ENCODE measurements at places on chromosomes 7 and 10.

DNA sequence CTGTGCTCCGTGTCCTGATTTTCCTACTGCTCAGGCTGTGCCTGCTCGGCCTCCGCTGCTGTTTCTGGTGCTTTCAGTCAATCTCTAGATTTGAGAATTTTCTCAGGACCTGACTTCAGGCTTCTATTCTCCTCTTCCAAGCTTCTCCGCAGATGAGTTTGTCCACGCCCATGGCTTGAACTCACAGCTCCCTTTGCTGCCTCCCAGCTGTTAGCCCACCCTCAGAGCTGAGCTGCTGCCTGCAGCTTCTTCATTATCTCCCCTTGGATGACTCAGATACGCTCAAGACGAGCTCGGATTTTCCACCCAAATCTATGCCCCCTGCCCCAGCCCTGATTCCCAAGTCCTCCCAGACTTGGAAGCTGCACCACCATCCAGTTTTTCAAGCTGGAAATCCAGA, 104.7 kb downstream of the FGFR2 start:
- no peak for DNase-seq
- H3K27ac ChIP-seq, result no peak overlapping the region
- H3K36me3 ChIP-seq, result peaks cover 39% of the 10 kb centered on the region
- peaks cover 52% of the 10 kb centered on the region for H3K4me1 ChIP-seq

GRCh38 chr10:31051703-31052102, 20.0 kb upstream of the ZNF438 start:
- no peaks in the 10 kb centered on the region for H3K36me3 ChIP-seq
- no peak for DNase-seq
- H3K4me1 ChIP-seq, result no peaks in the 10 kb centered on the region
- H3K27ac ChIP-seq, result no peak overlapping the region

- no peak overlapping the region for H3K27ac ChIP-seq
- no peak for DNase-seq
- H3K27me3 ChIP-seq, result no peaks in the 10 kb centered on the region
These were observed 188.1 kb upstream of the STEAP1 start for GRCh38 chr7:89966067-89966664.

- no peak for DNase-seq
- H3K27ac ChIP-seq, result no peak overlapping the region
- H3K36me3 ChIP-seq, result peaks cover 3% of the 10 kb centered on the region
- no peak overlapping the region for H3K4me3 ChIP-seq
These were observed 1.5 kb upstream of the MTPN start for GRCh38 chr7:135978624-135979023.

GRCh38 chr10:20698837-20699236, 198.3 kb downstream of the NEBL start:
- no peaks in the 10 kb centered on the region for H3K4me1 ChIP-seq
- H3K36me3 ChIP-seq, result no peaks in the 10 kb centered on the region
- DNase-seq, result no peak
- H3K4me3 ChIP-seq, result no peak overlapping the region
- no peak overlapping the region for H3K27ac ChIP-seq
- no peaks in the 10 kb centered on the region for H3K27me3 ChIP-seq

- H3K27ac ChIP-seq, result no peak overlapping the region
- peaks cover 14% of the 10 kb centered on the region for H3K36me3 ChIP-seq
- H3K4me1 ChIP-seq, result no peaks in the 10 kb centered on the region
- H3K27me3 ChIP-seq, result no peaks in the 10 kb centered on the region
- no peak overlapping the region for H3K4me3 ChIP-seq
These were observed 7.8 kb upstream of the BHLHA15 start for GRCh38 chr7:98203261-98203963.

DNA sequence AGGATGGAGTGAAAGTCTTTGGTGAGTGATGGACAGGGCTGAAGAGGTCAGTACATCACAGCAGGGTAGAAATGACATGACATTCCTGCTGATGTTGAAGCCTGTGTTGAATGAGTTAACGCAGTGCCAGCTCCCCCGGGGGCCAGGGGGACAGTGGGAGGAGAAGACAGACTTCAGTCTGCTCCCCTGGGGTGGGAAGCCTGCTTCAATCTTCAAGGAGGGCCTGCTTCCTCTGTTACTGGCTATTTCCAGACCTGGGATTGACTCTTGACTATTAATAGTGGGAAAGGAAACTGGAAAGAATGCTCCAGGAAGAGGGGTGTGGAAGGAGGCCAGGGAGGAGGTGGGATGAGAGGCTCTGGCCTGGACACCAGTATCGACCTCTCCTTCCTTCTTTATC, 27.2 kb downstream of the PODXL start:
- no peak overlapping the region for H3K27ac ChIP-seq
- H3K27me3 ChIP-seq, result no peaks in the 10 kb centered on the region
- DNase-seq, result no peak
- no peak overlapping the region for H3K4me3 ChIP-seq
- no peaks in the 10 kb centered on the region for H3K36me3 ChIP-seq

GRCh38 chr10:126930883-126931503, 25.8 kb downstream of the DOCK1 start:
- H3K4me1 ChIP-seq, result peaks cover 36% of the 10 kb centered on the region
- no peak for DNase-seq
- H3K27me3 ChIP-seq, result no peaks in the 10 kb centered on the region
- H3K36me3 ChIP-seq, result no peaks in the 10 kb centered on the region
- H3K4me3 ChIP-seq, result no peak overlapping the region

DNA sequence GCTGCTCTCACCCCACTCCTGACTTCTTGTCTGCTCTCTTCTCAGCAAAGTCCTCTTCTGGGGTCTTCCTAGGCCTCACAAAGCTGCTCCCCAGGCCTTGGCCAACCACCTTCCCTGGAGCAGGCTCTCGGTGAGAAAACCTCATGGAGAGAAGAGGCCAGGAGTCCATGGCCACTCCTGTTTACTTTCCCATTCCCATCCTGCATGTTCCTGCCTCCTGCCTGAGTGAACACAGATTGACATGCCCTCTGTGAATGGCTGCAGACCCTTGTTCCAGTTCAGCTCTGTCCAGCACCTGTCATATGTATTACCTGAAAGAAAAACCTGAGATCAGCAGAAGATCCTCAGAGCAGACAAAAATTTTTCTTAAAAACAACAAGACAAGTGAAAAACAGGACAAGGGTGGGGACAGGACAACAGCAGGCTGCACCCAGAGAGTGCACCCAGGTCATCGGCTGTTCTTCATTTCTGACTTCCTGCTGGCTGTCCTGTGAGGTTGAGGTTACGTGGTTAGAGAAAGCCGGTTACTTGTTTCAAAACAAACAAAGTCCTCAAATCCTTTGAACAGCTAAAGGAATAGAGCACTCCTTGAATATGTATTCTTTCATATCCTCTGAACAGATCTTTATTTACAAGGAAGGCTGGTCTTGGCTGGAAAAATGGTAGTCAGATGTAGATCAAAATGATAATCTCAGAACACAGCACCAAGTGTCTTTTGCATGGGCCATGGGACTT, 34.0 kb upstream of the DLD start:
- no peak overlapping the region for H3K27ac ChIP-seq
- no peak overlapping the region for H3K4me3 ChIP-seq
- peaks cover 6% of the 10 kb centered on the region for H3K4me1 ChIP-seq
- H3K36me3 ChIP-seq, result no peaks in the 10 kb centered on the region
- H3K27me3 ChIP-seq, result peaks cover 12% of the 10 kb centered on the region
- DNase-seq, result no peak

GRCh38 chr10:329361-330099, 194.3 kb downstream of the ZMYND11 start:
- H3K4me1 ChIP-seq, result peaks cover 2% of the 10 kb centered on the region
- no peaks in the 10 kb centered on the region for H3K36me3 ChIP-seq
- DNase-seq, result no peak
- H3K27me3 ChIP-seq, result no peaks in the 10 kb centered on the region
- peak overlapping the region; percentile 17 for H3K4me3 ChIP-seq
- peak overlapping the region; percentile 59 for H3K27ac ChIP-seq

DNA sequence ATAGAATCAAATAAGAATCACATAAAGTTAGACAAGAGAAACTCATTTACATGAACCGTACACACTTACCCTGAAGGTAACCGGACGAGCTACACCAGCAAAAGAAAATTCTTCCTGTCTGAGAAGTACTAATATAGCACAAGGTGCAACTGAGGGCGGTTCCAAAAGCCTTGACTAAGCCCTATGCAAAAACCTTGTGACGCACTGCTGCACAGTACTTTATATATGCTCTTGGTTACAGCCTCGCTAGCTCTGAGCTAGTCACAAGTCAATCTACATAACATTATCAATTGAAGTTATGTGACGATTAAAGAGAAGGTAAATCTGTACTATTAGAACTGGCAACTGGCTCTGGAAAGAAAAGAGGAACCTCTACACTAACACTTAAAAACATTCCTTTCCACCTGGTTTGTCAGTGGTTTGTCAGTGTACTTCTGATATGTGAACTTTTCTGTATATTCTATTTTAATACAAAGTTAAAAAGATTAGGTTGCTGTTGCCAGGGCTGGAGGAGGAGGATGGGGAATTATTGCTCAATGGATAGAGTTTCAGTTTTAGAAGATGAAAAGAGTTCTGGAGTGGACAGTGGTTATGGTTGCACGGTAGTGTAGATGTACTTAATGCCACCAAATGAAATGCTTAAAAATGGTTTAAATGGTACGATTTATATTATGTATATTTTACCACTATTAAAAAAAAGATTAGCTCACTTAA, 21.6 kb downstream of the NT5C3A start:
- H3K27me3 ChIP-seq, result no peaks in the 10 kb centered on the region
- H3K4me1 ChIP-seq, result peaks cover 8% of the 10 kb centered on the region
- peak; percentile 8 for DNase-seq
- H3K36me3 ChIP-seq, result no peaks in the 10 kb centered on the region
- H3K4me3 ChIP-seq, result peak overlapping the region; percentile 66
- peak overlapping the region; percentile 79 for H3K27ac ChIP-seq

GRCh38 chr10:34908481-34908880, 93.4 kb upstream of the PARD3 start:
- H3K27me3 ChIP-seq, result no peaks in the 10 kb centered on the region
- H3K36me3 ChIP-seq, result no peaks in the 10 kb centered on the region
- peaks cover 11% of the 10 kb centered on the region for H3K4me1 ChIP-seq
- H3K27ac ChIP-seq, result no peak overlapping the region
- no peak for DNase-seq
- H3K4me3 ChIP-seq, result no peak overlapping the region

GRCh38 chr7:128672927-128673517, 930 bp downstream of the GARIN1A start:
- no peak overlapping the region for H3K27ac ChIP-seq
- no peak for DNase-seq
- H3K4me3 ChIP-seq, result no peak overlapping the region
- H3K36me3 ChIP-seq, result no peaks in the 10 kb centered on the region
- H3K4me1 ChIP-seq, result no peaks in the 10 kb centered on the region
- H3K27me3 ChIP-seq, result no peaks in the 10 kb centered on the region

DNA sequence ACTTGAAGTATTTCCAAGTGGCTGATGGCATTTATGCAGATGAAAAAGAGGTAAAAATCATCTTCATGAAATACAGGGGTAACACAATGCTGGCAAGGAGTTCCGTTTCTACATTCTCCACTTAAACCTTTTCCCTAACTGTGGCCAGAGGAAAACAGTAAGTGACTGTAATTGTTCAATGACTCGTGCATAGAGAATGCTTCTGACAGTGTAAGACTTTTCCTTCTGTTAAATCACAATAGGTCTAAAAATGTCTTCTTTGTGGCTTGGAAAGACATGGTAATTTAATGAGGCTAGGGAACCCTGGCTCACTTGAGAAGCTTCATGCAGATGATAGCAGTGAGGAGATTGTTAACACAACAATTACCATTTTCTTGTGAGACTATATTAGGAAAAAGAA, 50.3 kb upstream of the RSU1 start:
- no peaks in the 10 kb centered on the region for H3K4me1 ChIP-seq
- DNase-seq, result no peak
- no peaks in the 10 kb centered on the region for H3K27me3 ChIP-seq
- H3K4me3 ChIP-seq, result no peak overlapping the region
- no peaks in the 10 kb centered on the region for H3K36me3 ChIP-seq
- H3K27ac ChIP-seq, result no peak overlapping the region

DNA sequence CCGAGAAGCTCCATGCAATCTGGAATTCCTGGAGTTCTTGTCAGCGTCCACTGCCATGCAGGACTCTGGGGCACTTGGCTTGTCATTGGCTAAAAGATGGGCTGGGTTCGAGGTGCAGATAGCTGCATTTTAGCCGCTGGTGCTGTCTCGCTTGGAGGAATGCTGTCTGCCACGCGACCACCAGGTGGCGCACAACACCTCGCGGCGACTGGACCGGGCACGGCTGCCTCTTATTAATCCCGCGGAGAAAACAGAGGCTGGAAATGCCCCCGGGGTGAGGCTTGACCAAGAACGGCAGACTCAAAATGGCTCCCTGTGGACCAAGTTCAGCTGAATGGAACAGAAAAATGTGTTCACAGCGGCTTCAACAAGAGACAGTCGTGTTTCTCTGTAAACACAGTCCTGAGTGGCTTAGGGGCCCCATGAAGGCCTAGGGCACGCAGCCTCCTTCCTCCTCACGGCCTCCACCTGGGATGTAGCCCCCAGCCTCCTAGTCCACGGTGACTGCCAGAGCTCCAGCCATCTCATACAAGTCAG, 46.2 kb downstream of the AOC1 start:
- no peak overlapping the region for H3K27ac ChIP-seq
- peaks cover 6% of the 10 kb centered on the region for H3K4me1 ChIP-seq
- H3K4me3 ChIP-seq, result no peak overlapping the region
- no peaks in the 10 kb centered on the region for H3K27me3 ChIP-seq

- H3K27me3 ChIP-seq, result no peaks in the 10 kb centered on the region
- no peak for DNase-seq
- H3K4me1 ChIP-seq, result no peaks in the 10 kb centered on the region
- peaks cover 23% of the 10 kb centered on the region for H3K36me3 ChIP-seq
- no peak overlapping the region for H3K27ac ChIP-seq
These were observed 20.9 kb downstream of the SLC29A3 start for GRCh38 chr10:71339796-71340589.

DNA sequence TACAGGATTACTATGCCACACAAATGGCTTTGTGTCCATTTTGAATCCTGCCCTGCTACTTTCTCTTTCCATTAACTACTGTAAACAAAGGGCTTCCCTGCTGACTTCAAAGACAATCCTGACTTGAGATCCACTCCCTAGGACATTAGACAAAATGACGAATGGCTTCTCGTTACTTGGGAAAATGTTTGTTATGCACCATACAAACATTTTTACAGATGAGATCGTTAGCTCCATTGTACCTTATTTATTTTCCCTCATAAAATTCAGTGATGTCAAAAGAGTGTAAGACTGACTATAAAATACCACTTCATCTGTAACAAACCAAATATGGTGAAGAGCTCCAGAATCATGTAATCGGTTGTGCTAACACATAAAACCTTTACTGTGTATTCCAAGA, 121.8 kb downstream of the CD36 start:
- H3K36me3 ChIP-seq, result no peaks in the 10 kb centered on the region
- no peak for DNase-seq
- H3K27me3 ChIP-seq, result no peaks in the 10 kb centered on the region
- no peaks in the 10 kb centered on the region for H3K4me1 ChIP-seq
- H3K27ac ChIP-seq, result no peak overlapping the region
